ENCODE measurements at places on chromosomes 16 and 17. TPM values are rescaled to one million over a fixed set of nuclear protein-coding genes. Genes with fewer than 3 reads are reported as not detected.

Gene KRT17
- 27,930 TPM for total RNA-seq

Gene TRIM72
- under 0.01 TPM for total RNA-seq

Gene KRT24
- total RNA-seq = 3.4 TPM

Gene CACNG5
- not detected for total RNA-seq

Gene KRTAP4-5
- total RNA-seq = not detected

Gene C17orf107
- total RNA-seq = 4.4 TPM

All from nasal cavity respiratory epithelium epithelial cell of viscerocranial mucosa (primary cell).